ENCODE measurements at places on chromosomes 2 and 18.

- DNase-seq, result no peak
Observed at GRCh38 chr2:146214394-146214929, 1630.4 kb upstream of the ACVR2A start.

GRCh38 chr18:47605093-47605492 is 325.4 kb downstream of the SMAD2 start:
- DNase-seq, result no peak

GRCh38 chr18:48766026-48766425 is 184.7 kb downstream of the SMAD7 start:
- no peak for DNase-seq

DNA sequence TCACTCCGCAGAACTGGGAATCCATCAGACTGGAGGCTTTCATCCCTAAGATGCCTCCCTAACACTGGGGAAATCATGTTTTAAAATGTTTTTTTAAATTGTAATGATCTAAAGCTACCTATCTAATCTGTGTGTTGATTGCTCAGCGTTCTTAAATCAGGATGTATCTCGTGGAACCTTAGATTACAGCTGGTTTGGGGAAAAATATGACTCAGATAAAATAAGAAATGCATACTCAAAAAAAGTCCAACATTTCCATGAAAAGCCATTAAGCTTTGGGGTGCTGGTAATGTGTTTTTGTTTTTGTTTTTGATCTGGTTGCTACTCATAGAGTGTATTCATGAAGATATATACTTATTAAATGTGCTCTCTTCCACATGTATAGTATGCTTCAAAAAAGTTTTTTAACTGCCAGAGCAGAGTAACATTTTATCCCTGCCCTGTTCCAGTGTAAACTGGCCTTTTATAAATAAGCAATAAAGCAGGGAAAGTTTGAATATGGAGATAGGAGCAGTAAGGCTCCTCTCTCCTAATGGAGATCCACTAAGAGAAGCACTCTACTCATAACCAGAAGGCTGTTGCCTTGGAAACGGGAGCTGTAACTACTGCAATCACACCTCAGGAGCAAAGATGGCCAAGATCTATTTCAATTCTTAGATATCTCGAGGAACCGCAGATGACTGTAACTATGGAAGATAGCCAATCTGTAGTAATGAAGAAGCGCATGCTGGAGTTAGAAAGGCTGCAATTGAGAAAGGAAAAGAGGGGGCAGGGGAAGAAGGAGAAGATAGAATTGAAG is 41.6 kb downstream of the ANKRD44 start:
- no peak for DNase-seq

GRCh38 chr2:3277748-3278520 is 99.7 kb downstream of the EIPR1 start:
- no peak for DNase-seq

- no peak for DNase-seq
Observed at GRCh38 chr2:63614983-63615945, 26.5 kb downstream of the MDH1 start.

Data from stimulated activated CD4-positive, alpha-beta T cell treated with anti-CD3 and anti-CD28 coated beads, Interleukin-15, amount 100 ng/mL, for 1 hour (primary cell).